ENCODE measurements at places on chromosomes 5 and 9. TPM values are rescaled to one million over a fixed set of nuclear protein-coding genes. Genes with fewer than 3 reads are reported as not detected.
A peak's percentile ranks its signal among the peaks of the same experiment; 100 is the strongest.

DND1 gene
- total RNA-seq = 0.43 TPM

PPP3R2 gene
- total RNA-seq = not detected

WWC1 gene
- total RNA-seq = 6.0 TPM

MEIKIN gene
- total RNA-seq = not detected

IFNA17 gene
- total RNA-seq = not detected

PCDHA4 gene
- 0.80 TPM for total RNA-seq

RNF183 gene
- 1.3 TPM for total RNA-seq

AJM1 gene
- total RNA-seq = 2.4 TPM

TOMM5 gene
- 58.2 TPM for total RNA-seq

DNA sequence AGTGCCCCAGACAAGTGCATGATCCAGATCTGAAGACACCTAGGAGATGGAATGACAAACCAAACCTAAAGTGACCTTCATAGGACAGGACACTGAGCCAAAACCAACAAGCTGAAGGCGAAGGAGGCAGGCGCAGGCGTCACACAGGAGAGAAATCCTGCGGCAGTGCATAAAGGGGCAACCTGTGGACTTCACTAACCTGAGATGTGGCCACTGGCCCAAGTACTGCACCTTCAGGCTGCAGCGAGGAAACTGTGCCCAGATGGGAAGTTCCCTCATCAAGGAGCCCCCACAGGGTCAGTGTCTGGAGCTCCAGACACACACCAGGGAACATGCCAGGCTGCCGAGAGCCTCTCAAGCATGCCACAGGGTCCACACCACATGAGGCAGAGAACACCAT lies 3.7 kb downstream of the IPPK start:
- peaks cover 1% of the 10 kb centered on the region for H3K4me1 ChIP-seq
- no peak overlapping the region for H3K4me3 ChIP-seq
- H3K27ac ChIP-seq = no peak overlapping the region
- H3K27me3 ChIP-seq = no peaks in the 10 kb centered on the region
- no peaks in the 10 kb centered on the region for H3K36me3 ChIP-seq

- H3K4me1 ChIP-seq = peaks cover 5% of the 10 kb centered on the region
- no peak overlapping the region for H3K27ac ChIP-seq
- H3K36me3 ChIP-seq = no peaks in the 10 kb centered on the region
Measured at GRCh38 chr9:123267481-123268198, 746 bp downstream of the STRBP start.

DNA sequence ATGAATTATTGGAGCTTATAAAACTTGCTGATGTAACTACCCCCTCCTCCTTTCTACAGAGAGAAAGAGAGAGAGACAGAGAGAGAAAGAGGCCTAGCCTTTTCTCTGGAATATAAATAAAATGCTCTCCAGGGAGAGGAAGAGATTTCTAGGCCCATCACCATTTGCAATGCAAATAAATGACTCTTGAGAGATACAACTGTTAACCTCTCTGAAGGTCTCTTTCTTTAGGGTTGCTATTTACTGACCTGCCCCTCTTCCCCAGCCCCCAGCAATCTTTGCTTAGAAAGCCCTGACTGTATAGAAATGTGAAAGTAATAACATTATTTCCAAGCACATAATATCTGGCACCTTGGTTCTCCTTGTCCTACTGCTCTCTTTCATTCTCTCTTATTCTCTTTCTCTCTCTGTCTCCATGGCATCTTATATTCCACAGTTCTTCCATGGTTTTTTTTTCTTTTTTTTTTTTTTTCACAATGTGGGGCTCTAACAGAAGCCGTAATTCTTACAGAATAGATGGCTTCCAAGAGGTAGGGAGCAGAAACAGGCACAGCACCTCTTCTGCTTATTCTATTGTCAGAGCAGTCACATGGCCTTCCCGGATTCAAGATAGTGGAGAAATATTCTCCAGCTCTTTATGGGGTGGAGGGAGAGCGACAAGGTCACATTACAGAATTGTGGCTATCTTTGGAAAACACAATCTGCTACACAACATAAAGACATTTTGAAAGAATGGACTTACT lies 1087.9 kb upstream of the NUDT12 start:
- no peak overlapping the region for H3K27ac ChIP-seq
- H3K4me3 ChIP-seq = no peak overlapping the region
- DNase-seq = no peak
- no peaks in the 10 kb centered on the region for H3K36me3 ChIP-seq
- no peaks in the 10 kb centered on the region for H3K27me3 ChIP-seq

GRCh38 chr9:82140471-82140870 lies 151.9 kb downstream of the SPATA31D1 start:
- no peak overlapping the region for H3K27ac ChIP-seq
- H3K4me1 ChIP-seq = no peaks in the 10 kb centered on the region
- H3K27me3 ChIP-seq = no peaks in the 10 kb centered on the region
- no peaks in the 10 kb centered on the region for H3K36me3 ChIP-seq
- no peak for DNase-seq

- peak; percentile 60 for DNase-seq
- no peaks in the 10 kb centered on the region for H3K27me3 ChIP-seq
- peaks cover 7% of the 10 kb centered on the region for H3K4me1 ChIP-seq
- H3K4me3 ChIP-seq = peak overlapping the region; percentile 86
- no peaks in the 10 kb centered on the region for H3K36me3 ChIP-seq
- peak overlapping the region; percentile 78 for H3K27ac ChIP-seq
Measured at GRCh38 chr5:122312591-122313406, 762 bp downstream of the SNCAIP start.

DNA sequence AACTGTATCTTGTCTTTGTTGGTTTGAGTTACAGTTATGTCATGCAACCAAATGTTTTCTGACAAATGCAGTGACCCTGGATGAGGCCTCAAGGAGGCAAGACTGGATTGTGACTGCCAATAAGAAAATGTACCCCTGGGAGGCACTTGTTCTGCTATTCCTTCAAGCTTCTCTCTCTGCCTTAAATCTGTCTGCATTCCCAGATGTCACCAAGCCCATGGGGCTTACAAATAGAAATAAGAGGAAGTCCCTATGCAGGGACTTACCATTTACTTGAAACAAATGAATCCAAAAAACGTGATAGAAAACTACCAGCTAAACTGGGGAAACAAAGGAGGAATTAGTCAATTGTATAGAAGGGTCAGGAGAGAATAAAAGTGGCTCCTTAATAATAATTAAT lies 8.2 kb upstream of the PARP8 start:
- no peak overlapping the region for H3K4me3 ChIP-seq
- no peaks in the 10 kb centered on the region for H3K4me1 ChIP-seq
- H3K27ac ChIP-seq = no peak overlapping the region
- DNase-seq = no peak

DNA sequence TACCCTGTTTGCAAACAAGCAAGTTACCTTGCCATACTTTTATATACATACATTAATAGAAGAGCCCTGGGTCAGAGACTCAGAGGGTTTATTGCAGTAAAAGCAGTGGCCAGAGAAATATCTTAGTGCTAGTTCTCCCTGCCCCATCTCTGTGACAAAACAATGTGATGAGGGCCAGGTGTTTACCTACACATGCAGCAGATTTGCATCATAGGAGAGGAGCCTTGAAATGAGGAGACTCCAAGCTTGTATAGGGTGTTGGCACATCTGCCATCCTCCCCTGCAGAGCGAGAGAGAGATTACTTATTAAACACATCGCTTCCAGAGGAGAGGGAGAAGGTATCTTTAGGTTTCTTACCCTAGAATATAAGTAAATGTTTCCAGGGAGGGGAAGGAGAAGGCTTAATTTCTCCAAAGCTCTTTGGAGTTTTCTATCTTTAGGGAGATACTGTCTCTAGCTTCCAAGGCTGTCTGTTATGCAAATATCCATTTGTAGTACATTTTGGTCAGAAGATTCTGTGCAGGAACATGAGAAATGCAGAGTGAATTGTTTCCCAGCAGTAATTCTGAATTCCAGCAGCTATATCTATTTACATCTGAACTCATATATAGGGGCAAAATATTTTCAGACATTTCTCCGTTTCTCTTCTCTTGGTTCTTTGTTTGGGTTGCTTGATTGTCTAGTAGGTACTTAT lies 15.7 kb downstream of the FER start:
- no peaks in the 10 kb centered on the region for H3K36me3 ChIP-seq
- H3K4me3 ChIP-seq = no peak overlapping the region
- H3K27ac ChIP-seq = no peak overlapping the region
- peaks cover 5% of the 10 kb centered on the region for H3K4me1 ChIP-seq
- no peak for DNase-seq

DNA sequence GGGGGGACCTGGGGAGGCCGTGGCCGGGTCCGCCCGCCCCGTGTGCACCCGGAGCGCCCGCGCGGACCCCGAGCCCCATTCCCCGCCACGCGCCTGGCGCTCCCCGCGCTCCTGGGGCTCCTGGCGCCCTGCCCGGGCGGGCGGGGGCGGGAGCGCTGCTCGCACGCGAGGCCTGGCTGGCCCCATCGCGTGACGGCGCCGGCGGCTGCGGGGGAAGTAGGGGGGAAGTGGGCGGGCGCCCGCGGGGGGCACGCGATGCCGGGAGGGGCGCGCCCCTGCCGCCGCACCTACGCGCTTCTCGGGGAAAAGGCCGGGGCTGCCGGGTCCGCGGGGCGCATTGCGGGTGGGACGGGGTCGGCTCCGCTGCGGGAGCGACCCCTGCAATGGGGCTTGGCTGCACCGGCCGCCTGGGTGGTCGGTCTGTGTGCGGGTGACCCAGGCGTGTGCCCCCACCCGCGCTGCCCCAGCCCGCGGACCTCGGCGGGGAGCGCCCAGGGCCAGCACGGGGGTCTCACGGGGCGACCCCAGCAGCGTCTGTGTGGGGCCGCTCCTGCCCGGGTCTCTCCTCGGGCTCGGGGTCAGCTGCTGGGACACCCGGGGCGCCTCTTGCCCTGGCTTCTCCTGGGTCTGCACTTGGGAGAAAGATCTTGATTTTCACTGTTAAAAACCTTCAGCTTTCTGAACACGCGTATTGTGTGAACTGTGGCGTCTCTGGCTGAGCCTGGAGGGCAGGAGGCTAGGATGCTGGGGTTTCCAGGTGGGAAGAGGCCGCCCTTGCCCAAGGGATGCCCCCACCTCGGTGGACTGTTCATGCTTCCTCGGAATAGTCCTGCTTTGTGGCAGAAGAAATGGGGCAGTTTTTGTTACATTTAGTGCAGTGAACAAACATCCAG lies 52.4 kb downstream of the AHRR start:
- no peaks in the 10 kb centered on the region for H3K36me3 ChIP-seq
- H3K4me1 ChIP-seq = peaks cover 14% of the 10 kb centered on the region
- DNase-seq = peak; percentile 57
- peak overlapping the region; percentile 32 for H3K4me3 ChIP-seq

- H3K27ac ChIP-seq = no peak overlapping the region
- H3K4me1 ChIP-seq = no peaks in the 10 kb centered on the region
- DNase-seq = no peak
- no peak overlapping the region for H3K4me3 ChIP-seq
- H3K27me3 ChIP-seq = no peaks in the 10 kb centered on the region
Measured at GRCh38 chr5:174533751-174534241, 190.6 kb upstream of the MSX2 start.

All from ovary (tissue), 10 donors.